ENCODE measurements at places on chromosomes 2 and 18.

- no peak for DNase-seq
These were observed 248.6 kb downstream of the CYP26B1 start for GRCh38 chr2:71898851-71899681.

GRCh38 chr18:53754154-53754553 is 470.3 kb downstream of the MBD2 start:
- no peak for DNase-seq

DNA sequence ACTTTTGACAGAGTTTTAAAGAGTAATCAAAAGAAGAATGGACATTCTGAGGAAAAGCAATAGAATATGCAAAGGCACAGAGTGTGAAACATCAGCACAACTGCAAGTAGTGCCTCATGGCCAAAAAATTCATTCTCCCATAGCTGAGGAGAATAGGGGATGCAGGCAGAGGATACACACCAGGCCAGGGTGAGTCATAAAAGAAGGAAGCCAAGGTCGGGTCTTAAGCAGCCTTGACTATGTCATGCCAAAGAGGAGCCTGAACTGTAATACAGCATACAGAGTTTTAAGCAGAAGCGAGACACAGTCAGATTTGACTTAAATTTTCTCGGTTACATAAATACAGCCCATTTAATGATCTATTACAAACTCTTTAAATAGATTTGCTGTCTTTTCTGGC is 165.0 kb downstream of the LNPK start:
- DNase-seq = no peak

GRCh38 chr2:241223211-241224017 is 34.9 kb downstream of the ANO7 start:
- DNase-seq = no peak

DNA sequence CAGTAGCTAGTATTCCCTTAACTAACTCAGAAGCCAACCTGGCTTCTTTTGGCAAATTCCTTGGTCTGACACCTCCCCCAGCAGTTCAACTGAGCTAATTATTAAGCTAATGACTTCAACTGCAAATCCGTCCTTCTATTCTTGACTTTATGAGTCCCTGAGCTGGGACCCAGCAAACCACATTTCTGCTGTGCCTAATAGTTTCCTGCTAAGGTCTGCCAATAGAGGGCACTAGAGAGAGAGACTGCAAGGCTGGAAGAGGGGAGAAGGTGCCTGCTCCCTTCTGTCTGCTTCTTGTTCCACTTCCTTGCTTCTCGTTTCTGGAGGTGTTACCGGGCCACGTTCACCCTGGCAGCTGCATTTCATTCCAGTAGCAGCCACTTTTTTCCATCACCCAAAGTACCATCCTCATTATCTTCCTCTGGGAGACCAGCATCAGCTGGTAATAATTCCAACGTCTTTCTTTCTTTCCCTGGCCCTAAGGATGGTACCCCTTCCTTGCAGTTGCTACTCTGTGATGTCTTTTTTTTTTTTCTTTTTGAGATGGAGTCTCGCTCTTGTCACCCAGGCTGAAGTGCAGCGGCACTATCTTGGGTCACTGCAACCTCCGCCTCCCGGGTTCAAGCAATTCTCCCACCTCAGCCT is 352.0 kb downstream of the TNS1 start:
- DNase-seq = no peak

DNA sequence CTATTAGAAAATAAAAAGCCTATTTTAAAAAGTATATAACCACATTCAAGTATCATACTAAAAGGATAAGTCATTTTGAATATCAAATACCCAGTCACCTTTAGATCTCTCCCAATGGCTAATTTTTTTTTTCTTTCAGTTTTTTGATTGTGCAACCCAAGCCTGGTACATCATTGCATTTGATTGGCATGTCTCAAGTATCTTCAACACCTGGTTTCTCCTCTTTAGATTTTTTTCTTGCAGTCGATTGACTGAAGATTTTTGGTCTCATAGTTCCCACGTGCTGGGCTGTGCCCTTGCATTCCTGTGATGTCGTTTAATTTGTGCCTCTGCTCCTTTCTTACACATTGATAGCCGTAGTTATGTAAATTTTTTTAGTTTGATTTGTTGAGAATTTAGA is 40.7 kb downstream of the ATIC start:
- no peak for DNase-seq

GRCh38 chr2:17879913-17880274 is 1.4 kb downstream of the KCNS3 start:
- DNase-seq = no peak
